ELR (cell line): ENCODE measurements at places on chromosomes 16 and 17.

GRCh38 chr17:64094412-64094811 is 35.5 kb downstream of the ERN1 start:
- DNase-seq = no peak

GRCh38 chr17:78819806-78820792 is 20.5 kb downstream of the USP36 start:
- no peak for DNase-seq

DNA sequence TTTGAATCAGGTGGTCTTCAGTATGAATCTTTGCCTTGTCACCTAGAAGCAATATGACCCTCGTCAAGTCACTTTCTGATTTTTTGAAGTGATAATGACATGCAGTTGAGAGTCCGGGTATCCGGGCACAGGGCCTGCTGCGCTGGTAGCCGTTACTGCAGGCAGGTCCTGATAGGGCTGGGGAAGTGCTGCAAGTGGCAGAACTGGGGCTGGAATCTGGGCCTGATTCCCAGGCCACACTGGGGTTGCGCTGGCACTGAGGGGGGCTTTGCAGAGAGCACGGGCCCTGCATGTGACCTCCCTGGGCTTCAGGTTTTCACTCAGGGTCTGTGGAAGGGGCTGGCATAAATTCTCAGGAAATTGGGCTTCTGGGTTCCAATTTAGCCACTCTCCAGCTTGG is 3.0 kb downstream of the PPP4C start:
- no peak for DNase-seq

- no peak for DNase-seq
Observed at GRCh38 chr16:17316005-17316404, 154.8 kb downstream of the XYLT1 start.

GRCh38 chr17:14557480-14557879 is 256.6 kb downstream of the HS3ST3B1 start:
- no peak for DNase-seq

DNA sequence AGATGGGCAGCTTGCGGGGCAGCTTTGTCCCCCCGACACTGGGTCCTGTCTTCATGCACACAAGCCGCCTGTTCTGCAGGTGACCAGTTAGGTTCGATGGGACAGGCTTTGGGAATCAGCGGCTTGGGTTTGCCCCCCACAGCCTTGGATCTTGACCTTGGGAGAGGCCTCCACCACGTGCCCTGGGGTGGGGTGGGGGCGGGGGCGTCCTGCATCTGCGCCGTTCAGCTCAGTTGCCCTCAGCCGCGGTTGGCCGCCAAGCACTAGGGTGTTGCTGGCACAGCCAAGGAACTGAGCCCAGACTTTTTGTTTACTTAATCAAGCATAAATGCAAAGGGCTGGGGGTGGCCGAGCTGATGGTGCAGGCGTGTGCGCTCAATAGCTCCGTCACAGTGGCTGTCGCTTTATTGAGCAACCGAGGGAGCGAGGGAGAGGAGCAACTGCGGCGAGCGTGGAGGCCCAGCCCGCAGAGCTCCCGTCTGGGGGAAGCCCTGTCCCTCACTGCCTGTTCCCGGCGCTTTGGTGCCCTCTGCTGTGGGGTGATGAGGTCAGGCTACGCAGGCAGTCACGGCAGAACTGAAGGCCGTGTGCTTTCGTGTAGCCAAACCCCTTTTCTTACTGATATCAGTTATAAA is 33.9 kb downstream of the JPH3 start:
- DNase-seq = peak; percentile 85

DNA sequence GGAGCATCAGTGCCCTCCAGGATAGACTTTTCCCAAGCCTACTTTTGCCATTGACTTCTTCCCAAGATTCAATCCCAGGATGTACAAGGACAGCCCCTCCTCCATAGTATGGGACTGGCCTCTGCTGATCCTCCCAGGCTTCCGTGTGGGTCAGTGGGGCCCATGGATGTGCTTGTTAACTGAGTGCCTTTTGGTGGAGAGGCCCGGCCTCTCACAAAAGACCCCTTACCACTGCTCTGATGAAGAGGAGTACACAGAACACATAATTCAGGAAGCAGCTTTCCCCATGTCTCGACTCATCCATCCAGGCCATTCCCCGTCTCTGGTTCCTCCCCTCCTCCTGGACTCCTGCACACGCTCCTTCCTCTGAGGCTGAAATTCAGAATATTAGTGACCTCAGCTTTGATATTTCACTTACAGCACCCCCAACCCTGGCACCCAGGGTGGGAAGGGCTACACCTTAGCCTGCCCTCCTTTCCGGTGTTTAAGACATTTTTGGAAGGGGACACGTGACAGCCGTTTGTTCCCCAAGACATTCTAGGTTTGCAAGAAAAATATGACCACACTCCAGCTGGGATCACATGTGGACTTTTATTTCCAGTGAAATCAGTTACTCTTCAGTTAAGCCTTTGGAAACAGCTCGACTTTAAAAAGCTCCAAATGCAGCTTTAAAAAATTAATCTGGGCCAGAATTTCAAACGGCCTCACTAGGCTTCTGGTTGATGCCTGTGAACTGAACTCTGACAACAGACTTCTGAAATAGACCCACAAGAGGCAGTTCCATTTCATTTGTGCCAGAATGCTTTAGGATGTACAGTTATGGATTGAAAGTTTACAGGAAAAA is 9.7 kb upstream of the CYLD start:
- DNase-seq = no peak

GRCh38 chr16:81971853-81972252 is 39.4 kb downstream of the SDR42E1 start:
- no peak for DNase-seq

DNA sequence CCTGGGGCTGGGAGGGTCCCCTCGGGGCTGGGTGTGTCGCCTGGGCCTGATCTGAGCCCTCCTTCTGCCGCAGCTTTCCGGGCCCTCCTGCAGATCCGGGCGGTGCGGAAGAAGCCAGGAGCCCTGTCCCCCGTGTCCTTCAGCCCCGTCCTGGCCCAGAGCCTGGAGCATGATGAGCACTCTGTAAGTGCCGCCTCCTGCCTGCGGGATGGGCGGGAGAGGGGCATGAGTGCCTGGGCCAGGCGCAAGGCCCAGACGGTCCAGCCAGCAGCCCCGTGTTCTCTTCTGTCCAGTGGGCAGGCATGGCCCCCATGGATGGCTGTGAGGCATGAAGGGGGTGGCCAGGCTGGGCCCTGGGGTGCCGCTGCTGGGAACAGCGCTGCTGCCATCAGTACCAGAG is 16.0 kb upstream of the NUDT16L1 start:
- no peak for DNase-seq

DNA sequence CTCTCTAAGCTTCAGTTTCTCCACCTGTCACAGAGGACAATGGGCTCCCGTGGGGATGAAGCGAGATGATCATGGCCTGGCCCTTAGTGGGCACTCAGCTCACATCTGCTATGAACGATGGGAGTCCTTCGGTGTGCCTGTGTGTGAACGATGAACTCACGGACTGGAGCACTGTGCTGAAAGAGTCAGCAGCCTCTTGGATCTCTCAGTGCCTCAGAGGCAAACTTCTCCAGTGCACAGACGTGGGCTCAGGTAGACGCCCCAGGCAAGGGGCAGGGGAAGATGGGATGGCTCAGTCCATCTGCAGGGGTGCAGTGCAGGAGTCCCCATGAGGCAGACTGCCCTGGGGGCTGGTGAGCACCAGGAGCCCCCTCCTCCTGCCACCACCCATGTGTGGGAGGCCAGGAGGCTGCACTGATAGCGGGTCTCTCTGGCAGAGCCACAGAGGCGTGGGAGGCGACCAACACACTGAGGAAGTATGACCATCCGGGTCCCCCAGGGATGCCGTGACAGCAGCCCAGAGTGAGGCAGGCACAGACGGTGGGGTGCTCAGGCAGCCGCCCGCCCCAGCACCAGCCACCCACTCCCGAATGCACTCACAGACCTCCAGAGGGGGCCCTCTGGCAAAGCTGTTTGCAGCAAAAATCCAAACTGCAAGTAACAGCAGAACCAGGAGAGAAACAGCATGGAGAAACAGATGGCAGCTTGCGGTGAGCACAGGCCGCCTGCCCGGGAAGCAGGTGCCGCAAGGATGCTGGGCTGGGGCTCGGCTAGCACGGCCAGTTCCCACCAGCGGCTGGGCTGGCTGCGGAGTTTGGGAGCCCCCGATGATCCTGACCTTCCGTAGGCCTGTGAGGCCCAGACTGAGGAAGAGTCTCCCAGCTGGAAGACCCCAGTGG is 82.7 kb downstream of the RPH3AL start:
- no peak for DNase-seq

DNA sequence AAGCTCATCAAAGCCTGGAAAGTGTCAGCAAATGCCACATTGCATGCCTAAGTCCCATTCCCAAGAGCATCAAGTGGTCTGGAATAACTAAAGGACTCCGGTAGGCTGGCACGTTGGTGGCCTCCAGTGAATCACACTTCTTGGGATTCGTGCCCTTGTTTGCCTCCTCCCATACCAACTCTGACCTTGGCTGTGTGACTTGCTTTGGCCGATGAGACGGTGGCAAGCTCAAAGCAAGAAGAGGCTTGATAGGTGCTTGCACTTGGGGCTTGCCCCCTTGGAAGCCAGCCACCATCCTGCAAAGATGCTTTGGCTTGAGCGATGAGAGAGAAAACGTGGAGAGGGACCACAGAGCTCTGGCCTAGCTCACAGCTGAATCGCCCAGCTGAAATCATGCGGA is 313.1 kb upstream of the ZFHX3 start:
- no peak for DNase-seq

DNA sequence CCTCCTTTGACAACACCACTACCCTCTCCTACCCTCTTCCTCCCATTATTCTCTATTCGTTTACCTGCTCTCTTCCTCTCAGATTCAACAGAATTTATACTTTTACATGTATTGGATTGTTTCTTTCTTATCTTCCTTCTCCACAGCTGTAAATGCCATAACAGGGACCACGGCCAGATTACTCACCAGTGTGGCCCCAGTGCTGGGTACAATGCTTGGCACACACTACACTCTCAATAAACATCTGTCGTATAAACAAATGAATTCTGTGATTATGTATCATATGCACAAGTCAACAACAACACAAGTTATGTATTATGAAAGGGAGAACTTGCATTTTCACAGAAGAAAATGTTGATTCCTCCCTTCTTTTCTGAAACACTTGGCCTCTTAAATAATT is 20.0 kb downstream of the AARSD1 start:
- peak; percentile 27 for DNase-seq
